ENCODE measurements at places on chromosomes 2 and 18. TPM values are rescaled to one million over a fixed set of nuclear protein-coding genes. Genes with fewer than 3 reads are reported as not detected.

GRCh38 chr18:43160509-43160908 is 45.0 kb upstream of the RIT2 start:
- DNase-seq = no peak

GRCh38 chr2:53334610-53335009 is 433.0 kb upstream of the CHAC2 start:
- DNase-seq = no peak

DNA sequence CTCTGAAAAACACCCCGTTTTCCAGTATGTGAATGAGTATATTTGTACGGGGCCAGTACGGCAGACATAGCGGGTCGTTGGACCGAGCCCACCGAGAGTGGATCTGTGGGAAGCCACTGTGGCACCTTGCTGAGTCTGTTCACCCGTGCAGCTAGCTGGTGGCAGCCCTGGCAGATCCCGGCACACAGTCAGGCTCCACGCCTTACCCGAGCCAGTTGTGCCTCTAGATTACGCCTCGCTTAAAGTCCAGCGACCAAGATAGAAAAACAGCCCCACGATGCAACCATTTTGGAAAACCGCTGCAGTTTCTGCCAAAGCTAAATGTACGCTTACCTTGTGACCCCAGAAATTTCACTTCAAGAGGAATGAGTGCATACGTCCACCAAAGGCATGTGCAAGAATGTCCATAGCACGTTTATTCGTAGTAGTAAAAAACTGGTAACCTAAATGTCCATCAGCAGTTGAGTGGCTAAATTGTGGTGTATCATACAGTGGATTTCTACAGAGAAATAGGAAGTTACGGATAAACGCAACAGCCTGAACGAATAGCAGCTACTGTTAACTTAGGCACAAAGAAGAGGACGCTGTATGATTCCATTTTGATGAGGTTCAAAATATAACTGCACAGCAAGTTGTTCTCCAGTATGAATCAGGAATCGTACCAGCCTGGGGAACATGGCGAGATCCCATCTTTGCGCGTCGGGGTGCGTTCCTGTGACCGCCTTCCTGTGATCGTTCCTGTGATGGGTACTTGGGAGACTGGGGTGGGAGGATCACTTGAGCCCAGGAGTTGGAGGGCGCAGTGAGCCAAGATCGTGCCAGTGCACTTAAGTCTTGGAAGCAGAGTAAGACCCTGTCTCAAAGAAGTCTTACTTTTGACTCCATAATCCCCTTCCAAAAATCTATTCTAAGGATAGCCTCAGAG is 688 bp upstream of the WDR33 start:
- DNase-seq = no peak

- DNase-seq = peak; percentile 47
Measured at GRCh38 chr2:84970210-84970867, 622 bp upstream of the KCMF1 start.

- DNase-seq = no peak
Measured at GRCh38 chr2:235149240-235149659, 197.4 kb downstream of the SH3BP4 start.

GRCh38 chr2:102116630-102117471 is 25.7 kb upstream of the IL1R1 start:
- no peak for DNase-seq

- no peak for DNase-seq
Measured at GRCh38 chr2:43343573-43344304, 117.3 kb upstream of the ZFP36L2 start.

- no peak for DNase-seq
Measured at GRCh38 chr2:80238692-80239469, 65.7 kb downstream of the LRRTM1 start.

DNA sequence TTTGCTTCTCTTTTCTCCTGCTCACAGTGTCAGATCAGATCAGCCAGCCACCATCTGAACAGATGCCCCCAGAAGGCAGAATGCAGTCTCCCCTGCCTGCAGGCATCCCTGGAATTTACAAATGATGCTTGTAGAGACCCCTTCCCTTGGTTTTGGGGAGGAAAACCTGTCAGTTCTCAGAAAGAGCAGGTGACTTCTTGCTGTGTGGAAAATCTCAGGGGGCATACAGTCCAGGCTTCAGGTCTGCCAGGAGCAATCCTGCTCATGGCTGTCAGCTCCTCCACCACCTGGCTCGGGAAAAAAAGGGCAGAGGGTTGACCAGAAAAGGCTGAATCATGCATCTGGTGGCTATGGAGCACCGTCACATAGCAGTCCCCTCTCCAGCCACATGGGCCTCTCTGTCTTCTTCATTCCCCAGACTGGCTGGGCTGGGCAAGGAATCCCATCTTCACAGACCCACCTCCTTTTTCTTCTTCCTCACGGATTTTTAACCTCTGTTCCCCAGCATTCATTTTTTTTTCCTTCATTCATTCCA is 107.0 kb downstream of the KCNF1 start:
- DNase-seq = no peak

DNA sequence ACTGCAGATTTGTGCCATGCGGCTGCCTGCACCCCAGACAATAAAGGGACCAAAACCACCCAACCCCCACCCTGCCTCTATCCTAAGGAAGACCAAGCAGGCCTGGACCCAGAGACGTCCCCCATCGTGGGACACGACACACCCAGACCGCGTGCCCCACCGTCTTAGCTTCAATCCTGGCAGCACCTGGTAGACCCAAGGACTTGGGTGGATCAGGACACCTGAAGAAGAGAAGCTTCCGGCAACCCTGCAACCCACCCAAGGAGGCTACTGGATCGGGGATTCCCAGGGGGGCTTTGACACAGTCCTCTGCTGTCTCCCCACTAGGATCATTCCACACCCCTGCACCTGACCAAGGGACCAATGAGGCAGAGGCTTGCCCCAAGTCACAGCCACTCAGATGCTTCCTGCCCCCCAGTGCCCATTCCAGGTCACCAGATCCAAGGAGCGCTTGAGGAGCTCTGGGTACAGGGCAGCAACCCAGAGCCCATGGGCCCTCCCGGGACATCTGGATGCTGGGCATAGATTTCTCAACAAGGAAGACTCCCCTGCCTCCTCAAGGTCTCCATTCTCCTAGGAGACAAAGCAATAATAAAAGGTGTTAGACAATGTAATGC is 3.6 kb downstream of the ALPI start:
- no peak for DNase-seq

DNA sequence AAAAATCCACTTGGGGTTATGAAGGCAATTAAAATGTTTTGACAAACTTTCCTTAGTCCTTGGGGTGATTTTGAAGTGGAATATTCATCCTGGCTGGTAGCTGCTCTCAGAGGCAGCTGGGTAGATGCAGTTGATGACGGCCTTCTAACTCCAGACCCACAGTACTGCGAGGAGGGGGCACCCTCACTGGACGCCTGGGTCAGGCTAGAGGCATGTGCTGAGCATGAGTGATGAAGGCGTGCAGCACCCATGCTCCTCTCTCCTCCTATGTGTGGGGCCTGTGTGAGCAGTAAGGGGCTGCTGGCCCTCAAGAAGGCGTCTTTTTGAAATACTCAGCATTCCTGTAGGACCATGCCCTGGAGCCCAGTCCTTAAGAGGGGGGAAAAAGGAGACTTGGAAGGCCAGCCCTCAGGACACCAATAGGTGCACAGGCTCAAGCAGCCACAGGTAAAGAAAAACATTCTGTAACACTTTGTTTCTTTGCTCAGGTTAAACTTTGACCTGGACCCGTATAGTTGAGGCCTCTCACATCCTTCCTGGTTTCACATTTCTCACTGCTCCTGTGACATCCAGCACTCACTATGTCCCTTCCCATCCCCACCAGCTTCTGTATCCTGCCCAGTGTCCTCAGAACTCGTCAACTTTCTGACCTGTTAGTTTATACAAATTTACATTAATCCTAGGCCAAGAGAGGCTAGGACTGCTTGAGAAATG is 64.4 kb downstream of the CD8B2 start:
- DNase-seq = no peak

- DNase-seq = no peak
Measured at GRCh38 chr2:212414767-212415211, 123.8 kb downstream of the ERBB4 start.

- no peak for DNase-seq
Measured at GRCh38 chr18:3422905-3423304, 27.1 kb upstream of the TGIF1 start.

GRCh38 chr2:217691920-217692666 is 310.7 kb downstream of the TNS1 start:
- DNase-seq = no peak

- DNase-seq = no peak
Measured at GRCh38 chr2:203918264-203918663, 18.3 kb upstream of the ICOS start.

DNA sequence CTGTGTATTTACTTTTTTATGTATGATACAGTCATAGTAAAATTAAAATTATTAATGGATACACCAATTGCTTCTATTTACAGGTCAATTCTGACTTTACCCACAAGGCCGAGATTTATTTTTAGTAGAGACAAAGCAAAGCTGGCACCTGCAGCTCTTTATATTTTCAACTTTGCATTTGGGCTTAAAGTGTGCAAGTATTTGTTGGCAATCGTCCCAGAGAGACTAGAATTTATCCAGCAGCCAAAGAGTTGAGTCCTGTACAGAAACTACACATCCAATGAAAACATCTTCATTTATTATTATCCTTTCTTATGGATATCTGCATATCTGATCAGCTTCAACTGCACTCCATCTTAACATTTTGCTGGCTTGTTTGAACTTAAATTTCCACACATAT is 485.6 kb downstream of the SOX11 start:
- DNase-seq = no peak

- no peak for DNase-seq
Measured at GRCh38 chr2:44843641-44844310, 97.7 kb upstream of the SIX3 start.

DNA sequence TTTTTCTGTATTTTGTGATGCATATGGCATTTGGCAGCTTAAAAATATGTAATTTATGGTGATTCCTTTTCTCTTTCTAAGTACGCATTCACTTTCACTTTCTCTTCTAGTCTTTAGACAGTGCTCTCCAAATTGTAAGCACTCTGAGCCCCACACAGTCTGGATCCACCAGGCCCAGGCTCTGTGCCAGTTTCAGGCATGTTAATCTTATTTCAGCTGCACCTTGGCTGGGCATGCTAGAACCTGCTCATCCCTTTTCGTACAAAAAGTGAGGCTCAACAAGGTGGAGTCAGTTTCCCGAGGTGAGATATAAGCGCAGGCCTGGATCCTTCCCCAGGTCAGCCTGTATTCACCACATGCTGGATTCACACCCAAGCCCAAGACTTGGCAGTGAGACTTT is 203.9 kb downstream of the MTX2 start:
- DNase-seq = no peak

GRCh38 chr2:68837164-68837860 is 33.9 kb downstream of the BMP10 start:
- DNase-seq = no peak

DNA sequence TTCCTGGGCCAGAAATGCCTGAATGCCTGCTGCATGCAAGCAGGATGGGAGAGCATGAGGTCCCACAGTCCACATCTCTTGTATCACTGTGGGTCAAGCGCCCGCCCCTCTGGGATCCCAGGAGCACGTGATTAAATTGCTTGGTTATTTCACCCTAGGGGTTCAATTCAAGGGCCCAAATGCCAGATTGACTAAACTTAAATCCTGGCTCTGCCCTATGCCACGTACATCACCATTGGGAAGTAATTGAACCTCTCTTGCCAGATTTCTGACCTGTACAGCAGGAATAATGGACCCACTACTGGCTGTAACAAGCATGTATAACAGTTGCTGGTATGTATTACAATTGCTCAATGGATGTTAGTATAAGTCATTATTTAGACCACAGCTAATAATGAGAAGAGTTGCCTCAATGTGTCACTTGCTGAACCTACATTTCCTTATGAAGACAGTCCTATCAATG is 19.9 kb downstream of the FHL2 start:
- DNase-seq = no peak

GRCh38 chr2:223998948-223999347 is 40.1 kb downstream of the SERPINE2 start:
- no peak for DNase-seq

DNA sequence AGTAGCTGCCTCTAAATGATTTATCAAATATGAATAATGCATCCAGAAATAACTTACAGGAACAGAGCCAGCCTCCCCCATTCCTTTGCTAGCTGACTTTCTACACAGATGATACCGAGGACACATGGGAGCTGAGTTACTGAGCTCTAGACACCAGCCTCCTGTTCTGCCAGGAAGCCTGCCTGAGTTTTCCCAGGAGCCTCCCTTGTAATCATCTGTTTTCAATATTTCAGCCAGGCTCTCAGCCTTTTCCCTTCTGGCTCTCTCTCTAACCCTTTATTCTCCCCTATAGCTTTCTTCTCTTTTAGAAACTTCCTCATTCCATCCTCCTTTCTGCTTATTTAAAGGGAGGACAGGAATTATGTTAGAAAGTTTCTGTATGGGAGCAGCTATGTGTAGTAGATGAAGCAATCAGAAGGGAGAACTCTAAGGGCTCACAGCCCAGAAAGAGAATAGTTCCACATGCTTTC is 911.6 kb downstream of the TDRD15 start:
- no peak for DNase-seq

DNA sequence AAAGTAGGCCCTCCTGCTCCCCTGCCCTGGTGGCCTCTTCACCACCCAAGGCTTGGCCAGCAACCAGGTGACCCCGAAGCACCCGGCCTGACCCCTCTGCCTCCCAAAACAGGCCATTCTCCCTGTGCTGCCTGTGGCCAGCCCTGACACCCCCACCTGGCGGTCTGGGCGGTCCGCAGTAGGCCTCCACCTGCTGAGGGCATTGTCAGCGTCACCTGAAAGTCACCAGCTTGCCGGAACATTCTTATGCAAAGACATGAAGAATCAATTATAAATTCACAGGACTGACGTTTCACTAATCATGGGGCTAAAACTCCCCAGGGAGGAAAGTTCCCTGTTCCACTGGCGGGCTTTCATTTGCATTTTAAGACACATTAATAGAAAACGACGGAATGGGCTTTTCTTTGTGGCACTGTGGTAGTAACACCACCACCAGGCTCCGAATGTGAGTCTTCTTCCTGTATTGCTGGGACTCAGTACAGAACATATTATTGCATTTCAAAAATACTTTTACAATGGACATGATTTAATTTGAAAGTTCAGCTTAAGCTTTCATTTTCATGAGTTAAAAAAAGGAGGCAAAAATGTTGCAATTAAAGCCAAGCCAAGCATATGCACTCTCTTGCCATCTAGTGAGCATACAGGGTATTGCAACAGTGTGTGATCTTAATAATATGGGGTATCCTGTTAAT is 57.4 kb downstream of the ADI1 start:
- no peak for DNase-seq

- no peak for DNase-seq
Measured at GRCh38 chr2:152464851-152465470, 130.0 kb downstream of the FMNL2 start.

The DTYMK gene
- 36.8 TPM for polyA plus RNA-seq

The REG3G gene
- not detected for polyA plus RNA-seq

The ANKRD30BL gene
- polyA plus RNA-seq = 0.71 TPM

The EMILIN2 gene
- 13.0 TPM for polyA plus RNA-seq

The MRO gene
- 2.0 TPM for polyA plus RNA-seq

The CYP26B1 gene
- polyA plus RNA-seq = 14.8 TPM

The DAW1 gene
- polyA plus RNA-seq = 0.65 TPM

The COL5A2 gene
- 151 TPM for polyA plus RNA-seq
